Glutamatergic neuron (in vitro differentiated cells): ENCODE measurements at places on chromosomes 16 and 17.

DNA sequence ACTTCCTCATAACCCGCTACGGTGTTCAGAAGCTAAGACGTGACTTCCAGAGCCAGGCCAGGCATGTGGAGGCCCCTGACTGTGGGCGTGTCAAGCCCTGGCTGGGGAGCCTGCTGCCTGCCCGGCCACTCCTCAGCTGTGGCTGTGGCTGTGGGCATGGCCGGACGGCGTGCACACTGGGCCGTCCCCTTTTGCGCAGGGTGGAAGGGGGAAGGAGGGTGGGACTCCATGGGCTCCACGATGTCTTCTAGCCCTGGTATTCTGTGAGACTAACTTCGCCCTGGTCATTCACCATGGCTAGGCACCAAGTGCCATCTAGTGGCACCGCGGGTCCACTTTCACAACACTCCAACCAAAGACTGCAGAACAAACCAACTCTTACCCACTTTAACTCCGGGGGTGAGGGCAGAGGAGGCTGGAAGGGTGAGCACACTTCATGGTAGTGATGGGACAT, 67.9 kb downstream of the N4BP1 start:
- no peak for DNase-seq

DNA sequence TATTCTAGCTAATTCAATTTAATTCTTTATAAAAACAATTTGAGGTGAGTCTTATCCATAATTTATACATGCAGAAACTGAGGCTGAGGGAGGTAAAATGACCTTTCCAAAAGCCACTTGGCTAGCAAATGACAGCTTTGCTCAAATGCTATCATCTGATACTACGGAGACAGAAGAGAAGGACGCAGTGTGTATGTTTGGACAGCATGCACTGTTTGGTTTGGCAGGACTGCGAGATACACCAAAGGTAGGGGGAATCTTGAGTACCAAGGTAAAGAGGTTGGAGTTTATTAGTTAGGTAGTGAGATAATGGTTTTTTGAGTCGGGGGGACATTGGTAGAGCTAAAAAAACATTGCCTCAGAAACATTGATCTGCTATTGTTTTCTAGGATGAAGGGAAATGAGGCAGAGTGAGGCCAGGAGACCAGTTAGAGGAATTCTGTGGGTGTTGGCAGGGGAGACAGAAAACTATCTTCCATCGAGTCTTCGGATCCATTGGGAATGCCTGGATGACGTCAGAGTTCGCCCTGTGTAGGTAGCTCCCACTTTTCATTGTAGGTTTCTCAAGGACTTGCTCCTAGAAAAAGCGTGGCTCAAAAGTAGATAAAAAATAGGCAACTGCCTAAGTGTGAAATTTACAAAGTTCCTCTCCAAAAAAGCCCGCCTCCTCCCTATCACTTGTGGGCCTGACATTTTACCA, 2.5 kb upstream of the HS3ST4 start:
- DNase-seq = no peak

DNA sequence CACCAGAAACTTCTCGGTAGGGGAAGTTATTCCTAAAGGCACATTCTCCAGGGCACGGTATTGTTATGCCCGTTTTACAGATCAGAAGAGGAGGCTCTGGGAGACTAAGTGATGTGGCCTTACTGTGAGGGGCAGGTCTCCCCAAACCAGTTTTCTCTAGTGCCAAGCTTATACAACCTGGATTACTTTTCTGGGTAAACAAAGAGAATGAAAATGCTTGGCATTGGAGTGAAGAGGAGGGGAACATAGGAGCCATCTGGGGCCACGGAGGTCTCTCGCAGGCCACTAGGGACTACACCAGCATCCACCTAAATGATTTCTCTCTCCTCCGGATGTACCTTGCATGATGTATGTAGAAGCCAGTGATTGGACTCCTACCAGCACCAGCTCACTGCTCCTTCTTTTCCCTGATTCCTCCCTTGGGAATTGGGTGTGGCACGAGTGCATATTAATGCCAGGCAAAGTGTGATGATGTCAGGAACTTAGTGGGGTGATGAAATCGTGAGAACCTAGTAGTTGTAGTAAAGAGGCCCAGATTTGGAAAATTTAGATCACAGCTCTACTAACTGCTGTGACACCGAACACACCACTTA, 674 bp downstream of the TOM1L1 start:
- no peak for DNase-seq

DNA sequence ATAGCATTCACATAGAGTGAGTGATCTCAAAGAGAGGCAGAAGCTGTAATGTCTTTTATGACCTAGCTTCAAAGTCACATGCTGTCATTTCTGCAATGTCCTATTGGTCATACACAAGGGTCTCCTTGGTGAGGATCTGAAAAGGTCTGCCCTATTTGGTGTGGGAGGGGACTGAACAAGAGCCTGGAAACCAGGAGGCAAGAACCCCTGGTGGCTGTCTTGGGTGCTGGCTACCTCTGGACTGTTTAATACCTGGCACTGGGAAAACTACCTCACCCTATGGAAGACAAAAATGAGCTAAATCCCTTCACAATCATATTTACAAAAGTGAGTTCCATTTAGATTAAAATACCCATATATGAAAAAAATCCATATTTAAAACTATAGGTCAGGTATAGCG, 9.0 kb downstream of the KCTD13 start:
- DNase-seq = no peak

- DNase-seq = no peak
Measured at GRCh38 chr16:84633622-84634021, 14.7 kb upstream of the KLHL36 start.

GRCh38 chr16:23310217-23310616, 8.1 kb downstream of the SCNN1B start:
- no peak for DNase-seq

DNA sequence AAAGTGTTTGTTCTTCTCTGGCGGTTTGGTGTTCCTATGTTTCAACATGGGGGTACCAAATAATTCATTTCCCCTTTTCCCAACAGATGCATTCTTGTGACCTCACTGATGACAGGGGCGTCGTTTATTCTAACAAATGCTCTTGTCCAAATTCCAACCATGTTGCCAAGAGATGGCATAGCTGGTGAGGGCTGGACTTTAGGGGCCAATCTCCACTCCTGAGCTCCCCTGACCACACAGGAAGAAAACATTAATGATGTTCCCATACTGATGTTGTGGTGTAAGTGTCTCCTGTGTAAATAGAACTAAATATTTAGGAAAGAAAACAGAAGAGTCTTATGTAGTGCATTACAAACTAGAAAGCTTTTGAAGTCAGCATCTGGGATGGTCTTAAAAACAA, 431.6 kb downstream of the CDH13 start:
- DNase-seq = no peak

DNA sequence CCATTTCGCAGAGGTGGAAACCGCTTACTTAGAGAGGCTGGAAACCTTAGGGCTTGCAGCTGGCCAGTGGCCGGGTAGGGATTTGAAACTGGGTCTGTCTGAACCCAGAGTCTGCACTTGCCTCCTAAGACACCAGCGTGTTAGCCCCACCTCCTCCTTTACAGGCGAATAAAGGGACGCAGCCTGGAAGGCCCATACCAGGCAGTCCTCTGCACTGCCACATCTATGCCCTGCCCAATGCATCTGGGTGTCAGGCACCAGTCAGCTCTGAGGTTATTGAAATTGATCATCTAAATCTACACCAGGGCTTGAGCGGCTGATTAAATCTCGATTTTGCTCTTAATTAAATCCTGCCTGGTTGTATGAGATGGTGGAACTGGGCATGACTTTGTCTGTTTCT, 19.9 kb upstream of the NAGS start:
- DNase-seq = no peak

GRCh38 chr16:56649820-56650219, 1.9 kb upstream of the MT1B start:
- DNase-seq = no peak

DNA sequence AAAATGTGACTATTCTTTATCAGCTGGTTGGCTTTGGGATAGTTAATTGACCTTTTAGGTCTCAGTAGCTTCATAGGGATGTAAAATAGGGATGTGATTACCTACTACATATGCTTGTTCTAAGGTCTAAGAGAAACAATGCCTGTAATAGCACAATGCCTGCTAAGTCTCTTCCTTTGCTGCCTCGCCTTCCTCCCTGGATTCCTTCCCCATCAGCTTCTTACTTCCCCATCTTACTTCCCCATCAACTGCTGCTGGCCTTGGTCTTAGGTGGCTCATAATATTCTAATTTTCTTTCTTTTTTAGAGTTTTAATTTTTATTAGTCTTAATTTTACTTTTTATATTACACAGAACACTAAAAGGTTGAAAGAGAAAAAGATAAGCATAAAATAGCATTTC, 59.2 kb upstream of the GOT2 start:
- DNase-seq = no peak

DNA sequence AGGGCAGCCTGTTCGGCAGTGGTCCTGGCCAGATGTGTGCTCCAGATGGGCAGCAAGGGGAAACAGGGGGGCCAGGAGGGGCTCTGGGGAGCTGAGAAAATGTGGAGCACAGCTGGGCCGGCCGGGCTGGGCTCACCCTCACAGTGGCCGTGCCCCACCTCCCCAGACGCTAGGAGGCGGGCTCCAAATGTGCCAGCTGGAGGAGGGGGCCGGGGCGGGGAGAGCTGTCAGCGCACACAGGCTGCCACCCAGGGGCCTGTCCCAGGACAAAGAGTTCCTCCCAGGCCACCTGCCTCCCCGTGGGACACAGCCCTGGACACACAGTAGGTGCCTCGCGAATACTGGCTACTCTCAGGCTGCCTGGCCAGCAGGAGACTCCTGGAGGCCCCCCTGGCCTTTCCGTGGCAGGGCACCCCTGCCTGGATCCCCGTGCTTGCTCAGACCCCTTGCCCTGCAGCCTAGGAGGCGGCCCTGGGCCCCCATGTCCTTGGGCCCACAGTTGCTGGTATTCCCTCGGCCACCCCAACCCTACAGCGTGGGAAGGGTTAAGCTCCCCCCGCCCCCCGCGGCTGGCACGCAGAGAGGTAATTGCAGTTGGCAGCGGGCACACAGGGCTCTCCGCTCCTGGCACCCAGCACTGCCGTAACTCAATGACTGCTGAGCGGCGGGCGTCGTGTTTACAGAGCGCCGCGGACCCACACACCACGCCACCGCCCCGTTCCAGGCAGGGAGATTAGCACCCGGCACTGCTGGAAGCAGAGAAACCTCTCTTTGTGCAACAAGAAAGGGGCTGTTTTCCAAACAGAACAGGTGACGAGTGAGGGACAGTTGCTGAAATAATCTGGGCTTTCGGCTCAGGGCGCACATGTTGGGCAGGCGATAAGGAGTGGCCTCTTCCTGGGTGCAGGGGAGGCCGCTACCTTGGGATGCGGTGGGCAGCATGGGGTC, 32.2 kb downstream of the BAHCC1 start:
- no peak for DNase-seq

- no peak for DNase-seq
Measured at GRCh38 chr17:55172612-55173011, 92.1 kb upstream of the HLF start.

GRCh38 chr16:69013991-69014390, 91.5 kb upstream of the HAS3 start:
- DNase-seq = no peak

GRCh38 chr16:81730090-81731051, 48.7 kb upstream of the PLCG2 start:
- DNase-seq = peak; percentile 99

DNA sequence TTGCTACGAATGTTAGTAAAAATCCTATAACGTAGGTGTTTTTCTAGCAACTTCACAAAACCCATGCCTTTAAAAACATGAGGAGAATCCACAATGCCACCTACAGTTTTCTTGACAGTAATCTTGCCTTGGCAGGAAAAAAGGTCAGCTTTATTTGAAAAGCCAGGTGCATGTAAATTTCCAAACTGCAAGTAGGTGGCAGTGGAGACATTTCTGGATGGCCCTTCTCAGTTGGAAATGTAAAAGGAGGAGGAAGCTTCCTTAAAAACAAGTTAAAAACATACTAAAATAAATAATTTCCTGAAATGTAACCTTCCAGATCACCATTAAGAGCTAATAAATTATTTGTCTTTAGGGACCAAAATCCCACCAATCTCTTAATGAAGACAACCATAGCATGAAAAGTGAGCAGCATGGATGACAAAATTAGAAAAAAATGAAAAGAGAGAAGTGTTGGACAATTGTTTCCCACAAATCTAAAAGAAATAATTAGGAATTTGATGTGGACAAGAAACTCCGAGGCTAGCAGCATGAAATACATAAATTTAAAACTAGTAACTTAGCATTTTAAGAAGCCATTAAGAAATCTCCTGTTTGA, 152.2 kb downstream of the SNX11 start:
- no peak for DNase-seq

GRCh38 chr17:82737967-82738877, 2.8 kb downstream of the FN3K start:
- DNase-seq = no peak

DNA sequence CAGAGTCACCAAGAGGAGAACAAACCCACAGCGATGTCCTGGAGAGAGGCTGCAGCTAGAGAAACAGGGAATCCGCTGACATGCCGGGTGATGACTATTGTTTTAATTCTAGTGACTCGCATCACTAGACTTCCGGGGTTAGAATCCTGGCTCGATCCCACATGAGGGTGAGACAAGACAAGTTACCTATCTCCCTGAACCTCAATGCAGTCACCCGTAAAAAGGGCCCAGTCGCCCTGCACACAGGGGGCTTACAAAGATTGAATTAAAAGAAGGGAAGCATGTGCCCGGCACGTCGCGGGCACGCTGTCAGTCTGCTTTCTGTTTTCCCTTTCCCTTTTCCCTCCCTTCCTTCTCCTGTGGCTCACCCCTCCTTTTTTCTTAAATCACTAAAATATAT, 212.9 kb upstream of the FOXF1 start:
- no peak for DNase-seq

GRCh38 chr17:60748204-60748603, 70.6 kb downstream of the BCAS3 start:
- DNase-seq = no peak

GRCh38 chr17:4565209-4566141, 5.1 kb upstream of the GGT6 start:
- DNase-seq = no peak

DNA sequence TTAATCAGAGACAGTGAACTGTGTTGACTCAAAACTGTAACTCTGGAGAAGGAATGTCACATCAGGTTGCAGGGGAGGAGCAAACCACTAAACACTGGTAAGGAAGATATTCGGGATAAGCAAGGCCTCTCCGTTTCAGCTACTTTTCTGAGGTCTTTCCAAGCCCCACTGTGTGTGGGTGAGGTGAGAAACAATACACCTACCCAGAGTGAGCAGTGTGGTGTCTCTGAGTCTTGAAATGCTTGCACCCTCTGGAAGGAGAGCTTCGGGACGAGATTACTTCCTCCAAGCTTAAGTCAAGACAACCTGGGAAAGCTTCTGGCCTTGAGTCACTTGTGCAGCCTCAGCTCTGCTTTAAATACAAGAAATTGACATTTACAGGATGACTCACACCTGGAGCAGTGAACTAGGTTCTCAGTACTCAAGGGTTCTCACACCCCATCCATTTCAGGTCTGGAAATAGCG, 2.5 kb upstream of the MAP3K14 start:
- DNase-seq = no peak

- no peak for DNase-seq
Measured at GRCh38 chr17:80519091-80519781, 25.4 kb upstream of the RPTOR start.

- no peak for DNase-seq
Measured at GRCh38 chr17:74429604-74430384, 2.1 kb upstream of the GPRC5C start.
